ENCODE measurements at places on chromosomes 7 and 10.

DNA sequence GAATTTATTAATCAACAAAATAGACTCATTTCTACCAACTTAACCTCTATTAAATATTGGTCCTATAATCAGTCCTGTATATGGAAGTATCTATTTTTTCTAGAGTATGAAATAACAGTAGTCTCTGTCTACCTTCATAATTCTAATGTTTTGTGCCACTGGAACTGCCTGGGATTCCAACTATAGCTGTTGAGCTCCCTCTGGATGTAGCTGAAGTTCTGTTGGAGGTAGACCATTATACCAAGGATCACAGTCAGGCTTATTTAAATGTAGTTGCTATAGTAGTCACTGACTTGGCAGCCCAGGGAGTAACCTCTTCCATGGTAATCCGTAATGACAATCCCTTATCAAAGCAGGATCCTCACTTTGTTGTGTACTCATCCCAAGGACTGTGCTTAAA lies 48.5 kb upstream of the PHYHIPL start:
- DNase-seq, result no peak

GRCh38 chr7:24540956-24541355 lies 32.3 kb upstream of the PALS2 start:
- no peak for DNase-seq

DNA sequence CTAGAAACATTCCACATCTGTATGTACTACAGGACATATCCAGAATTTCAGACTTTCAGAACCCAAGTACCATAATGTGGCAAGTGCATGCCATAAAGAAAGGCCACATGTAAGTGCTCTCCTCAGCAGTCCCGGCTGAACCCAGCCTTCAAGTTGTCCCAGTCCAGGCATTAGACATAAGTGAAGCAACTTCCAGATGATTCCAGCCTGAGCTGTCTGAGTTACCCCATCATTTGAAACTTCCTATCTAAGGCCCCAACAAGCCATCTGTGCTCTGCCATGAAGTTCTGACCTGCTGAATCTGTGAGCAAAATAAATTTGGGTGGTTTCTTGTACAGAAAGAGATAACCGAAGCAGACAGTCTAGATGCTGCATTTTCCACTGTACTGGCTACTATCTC lies 218.8 kb downstream of the IPMK start:
- no peak for DNase-seq

GRCh38 chr7:50941525-50941924 lies 158.8 kb upstream of the GRB10 start:
- DNase-seq, result no peak

- no peak for DNase-seq
Observed at GRCh38 chr10:106999118-106999707, 165.3 kb downstream of the SORCS1 start.

DNA sequence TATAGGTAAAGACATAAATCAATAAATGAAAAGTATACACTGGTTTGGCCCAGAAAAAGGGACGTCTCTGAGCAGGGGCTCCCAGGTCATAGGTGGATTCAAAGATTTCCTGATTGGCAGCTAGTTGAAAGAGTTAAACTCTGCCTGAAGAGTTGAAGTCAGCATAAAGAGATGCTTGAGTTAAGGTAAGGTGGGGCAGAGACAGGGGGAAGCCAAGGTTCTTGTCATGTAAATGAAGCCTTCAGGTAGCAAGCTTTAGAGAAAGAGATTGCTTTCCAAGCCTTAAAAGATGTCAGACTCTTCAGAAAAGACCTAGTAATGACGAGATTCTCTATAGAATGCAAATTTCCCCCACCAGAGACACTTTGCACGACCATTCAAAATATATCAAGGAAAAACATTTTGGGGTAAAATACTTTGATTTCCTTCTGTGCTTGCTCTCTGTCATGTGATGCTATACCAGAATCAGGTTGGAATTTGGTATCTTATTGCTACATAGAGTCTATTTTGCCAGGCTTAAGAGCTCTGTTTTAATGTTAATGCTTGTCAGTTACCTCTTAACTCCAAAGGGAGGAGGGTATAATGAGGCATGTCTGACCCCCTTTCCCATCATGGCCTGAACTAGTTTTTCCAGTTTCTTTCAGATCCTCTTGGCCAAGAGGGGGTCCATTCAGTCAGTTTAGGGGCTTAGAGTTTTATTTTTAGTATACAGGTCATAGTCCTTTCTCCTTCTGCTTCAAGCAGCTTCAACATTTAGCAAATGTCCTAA lies 429.6 kb downstream of the ADRA2A start:
- no peak for DNase-seq

DNA sequence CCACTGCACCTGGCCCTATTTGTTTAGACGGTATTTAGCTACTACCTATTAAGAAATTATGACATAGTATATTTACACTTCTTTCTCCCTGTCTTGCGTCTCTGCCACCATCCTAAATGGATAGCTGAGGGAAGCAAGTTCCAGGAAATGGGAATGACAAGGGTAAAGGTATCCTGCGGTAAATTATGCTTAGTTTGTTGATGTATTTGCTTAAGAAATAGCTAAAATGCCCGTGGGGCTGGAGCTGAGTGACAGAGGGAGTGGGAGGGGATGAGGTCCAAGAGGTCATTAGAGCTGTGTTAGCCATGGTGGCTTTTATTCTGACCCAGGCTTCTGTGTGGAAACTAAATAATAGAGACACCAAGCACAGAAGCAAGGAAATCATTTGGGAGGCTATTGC lies 29.0 kb upstream of the UBE2D1 start:
- DNase-seq, result no peak

DNA sequence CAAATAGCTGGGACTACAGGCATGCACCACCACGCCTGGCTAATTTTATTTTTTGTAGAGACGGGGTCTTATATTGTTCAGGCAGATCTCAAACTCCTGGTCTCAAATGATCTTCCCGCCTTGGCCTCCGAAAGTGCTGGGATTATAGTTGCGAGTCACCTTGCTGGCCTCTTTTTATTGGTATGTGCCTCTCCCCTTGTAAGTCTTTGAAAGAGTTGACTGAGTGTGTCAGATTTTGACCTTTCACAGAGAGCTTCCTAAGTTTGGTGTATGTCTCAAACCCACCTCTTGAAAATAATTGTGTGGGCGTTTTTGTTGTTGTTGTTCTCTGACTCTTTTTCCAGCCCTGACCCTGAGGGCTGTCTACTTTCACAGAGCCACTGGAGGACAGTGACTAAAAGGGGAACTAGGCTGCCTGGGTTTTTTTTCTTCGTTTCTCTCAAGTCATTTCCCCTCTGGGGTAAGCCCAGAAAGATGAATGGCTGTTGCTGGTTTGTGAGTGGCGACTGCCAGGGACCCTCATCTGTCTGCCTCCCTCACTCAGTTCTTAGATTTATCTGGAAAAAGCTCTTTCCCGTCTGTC lies 262.8 kb downstream of the ZEB1 start:
- DNase-seq, result no peak

GRCh38 chr10:58632216-58632615 lies 119.5 kb downstream of the BICC1 start:
- no peak for DNase-seq

DNA sequence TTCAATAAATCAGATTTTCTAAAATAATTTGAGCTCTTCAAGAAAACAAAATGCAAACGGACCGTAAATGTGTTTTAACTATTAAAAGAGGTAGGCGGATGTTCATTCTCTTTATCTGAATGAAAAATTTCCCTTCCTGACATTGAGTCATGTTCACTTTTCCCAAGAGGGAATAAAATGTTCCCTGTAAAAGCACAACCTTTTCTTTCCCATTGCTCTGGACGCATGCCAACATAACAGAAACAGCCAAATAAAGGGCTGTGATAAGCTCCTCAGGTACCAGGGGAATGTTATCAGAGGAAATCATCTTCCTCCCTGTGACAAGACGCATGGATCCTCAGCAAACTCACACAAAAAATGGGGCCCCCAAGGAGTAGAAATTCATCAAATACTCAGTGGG lies 251.8 kb downstream of the MTERF1 start:
- DNase-seq, result no peak

Measured in activated gamma-delta T cell treated with Interleukin-2 at 50 U/mL for 16 hours (primary cell).